GM23248 (cell line): ENCODE measurements at places on chromosomes 11 and 22.

DNA sequence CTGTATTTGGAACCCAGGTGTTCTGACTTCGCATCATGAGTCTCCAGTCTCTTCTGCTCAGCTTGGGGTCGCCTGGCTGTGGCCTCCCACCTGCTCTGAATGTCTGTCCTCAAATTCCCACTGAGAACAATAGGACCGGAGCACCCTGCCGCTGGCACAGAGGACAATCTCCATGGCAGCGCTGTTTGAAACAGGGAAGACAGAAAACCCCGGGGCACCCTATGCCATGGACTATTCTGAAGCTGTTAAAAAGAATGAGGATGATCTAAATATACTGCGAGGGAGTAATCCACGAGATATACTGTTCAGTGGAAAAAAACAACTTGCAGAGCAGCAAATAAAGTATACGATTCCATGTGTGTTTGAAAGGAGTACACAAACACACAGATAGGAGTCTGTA is 415.6 kb upstream of the NARS2 start:
- H3K4me3 ChIP-seq = no peak overlapping the region
- H3K27me3 ChIP-seq = peaks cover 11% of the 10 kb centered on the region; the same call in 1 of the 2 replicates
- no peaks in the 10 kb centered on the region for H3K36me3 ChIP-seq
- no peak overlapping the region for H3K27ac ChIP-seq

- H3K27ac ChIP-seq = no peak overlapping the region
- H3K4me3 ChIP-seq = no peak overlapping the region
- H3K36me3 ChIP-seq = no peaks in the 10 kb centered on the region
- no peak for DNase-seq
- H3K27me3 ChIP-seq = peaks cover 15% of the 10 kb centered on the region
- H3K4me1 ChIP-seq = no peaks in the 10 kb centered on the region
Measured at GRCh38 chr11:36738292-36738861, 140.3 kb upstream of the RAG2 start.

DNA sequence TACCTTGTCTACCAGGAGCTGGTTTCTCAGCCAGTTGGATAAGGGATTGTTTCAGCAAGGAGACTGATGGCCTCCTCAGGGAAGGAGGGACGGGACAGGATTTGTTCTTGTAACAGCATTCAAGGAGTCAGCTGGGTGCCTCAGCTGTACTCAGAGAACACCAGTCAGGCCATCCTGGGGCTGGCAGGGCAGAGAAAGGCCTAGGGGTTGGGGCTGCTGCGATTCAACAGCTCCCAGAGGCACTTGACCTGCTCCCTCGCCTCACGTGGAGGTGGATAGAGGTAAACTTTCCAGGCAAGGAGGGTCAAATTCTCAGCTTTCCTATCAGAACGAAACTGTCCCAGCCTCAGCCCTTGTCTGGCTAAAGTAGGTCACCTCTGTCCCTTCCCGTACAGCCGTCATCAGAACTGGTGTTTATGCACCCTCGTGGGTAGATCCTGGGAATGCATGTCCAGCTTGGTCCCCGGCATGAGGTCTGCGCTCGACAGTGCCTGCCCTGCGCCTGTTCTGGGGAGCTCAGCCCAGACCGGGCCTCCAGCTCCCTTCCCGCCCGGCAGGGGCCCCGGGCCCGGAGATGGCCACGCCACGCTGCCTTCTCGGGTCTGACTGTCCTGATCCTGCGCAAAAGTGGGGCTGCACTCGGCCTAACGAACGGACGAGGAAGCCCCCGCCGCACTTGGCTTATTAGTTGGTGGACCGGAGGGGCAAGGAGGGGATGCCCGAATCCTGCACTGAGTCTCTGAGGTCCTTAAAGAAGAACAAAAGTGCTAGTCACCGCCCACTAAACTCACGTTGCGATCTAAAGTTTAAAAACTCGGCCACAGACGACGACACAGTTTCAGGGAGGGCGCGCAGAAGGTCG is 762 bp upstream of the CCDC134 start:
- DNase-seq = peak; percentile 57
- H3K27me3 ChIP-seq = no peaks in the 10 kb centered on the region
- peak overlapping the region; percentile 87 for H3K4me3 ChIP-seq
- no peaks in the 10 kb centered on the region for H3K36me3 ChIP-seq

GRCh38 chr11:96278039-96278897 is 64.7 kb downstream of the MAML2 start:
- no peaks in the 10 kb centered on the region for H3K36me3 ChIP-seq
- H3K4me3 ChIP-seq = no peak overlapping the region
- H3K27me3 ChIP-seq = no peaks in the 10 kb centered on the region
- peak overlapping the region; percentile 75 for H3K27ac ChIP-seq
- peaks cover 44% of the 10 kb centered on the region for H3K4me1 ChIP-seq

DNA sequence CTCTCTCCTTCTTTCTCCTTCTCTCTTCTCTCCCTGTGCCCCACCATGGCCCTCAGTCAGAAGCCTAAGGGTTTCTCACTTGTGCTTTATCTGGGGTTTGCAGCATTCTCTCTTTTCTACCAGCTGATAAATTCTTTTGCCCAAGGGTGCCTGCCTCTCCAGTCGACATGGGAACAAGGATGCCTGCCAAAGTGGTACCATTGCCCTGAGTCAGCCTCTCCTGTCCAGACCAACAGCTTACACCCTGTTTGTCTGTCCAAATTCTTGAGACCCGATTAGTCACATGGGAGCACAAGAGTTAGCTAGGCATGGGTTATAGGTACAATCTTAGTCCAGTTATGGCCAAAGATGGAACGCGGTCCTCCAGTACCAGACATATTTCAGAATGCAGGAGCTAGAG is 242.7 kb downstream of the LARGE1 start:
- H3K4me3 ChIP-seq = no peak overlapping the region
- no peak overlapping the region for H3K27ac ChIP-seq
- no peaks in the 10 kb centered on the region for H3K36me3 ChIP-seq
- no peaks in the 10 kb centered on the region for H3K27me3 ChIP-seq
- peak; percentile 9 for DNase-seq

DNA sequence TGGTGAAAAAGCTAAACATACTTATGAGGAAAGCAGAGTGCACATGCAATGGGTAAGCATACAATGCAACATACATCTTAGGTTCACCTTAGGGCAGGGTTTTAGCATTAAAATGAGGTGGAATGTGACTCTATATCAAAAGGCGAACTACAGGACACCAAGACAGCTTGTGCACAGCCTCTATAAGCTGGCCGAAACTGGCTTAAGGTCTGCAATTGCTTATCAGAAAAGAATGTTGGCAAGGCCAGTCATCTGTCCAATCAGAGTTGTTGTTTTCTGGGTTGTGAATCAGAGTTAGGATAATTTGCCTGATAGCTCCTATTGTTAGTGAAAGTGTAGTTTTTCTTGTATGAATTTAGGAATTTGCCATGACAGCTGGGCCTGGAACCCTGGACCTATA is 76.5 kb downstream of the LRRC4C start:
- no peaks in the 10 kb centered on the region for H3K4me1 ChIP-seq
- no peak for DNase-seq
- H3K27ac ChIP-seq = no peak overlapping the region
- no peak overlapping the region for H3K4me3 ChIP-seq

GRCh38 chr11:7846003-7846402 is 49.3 kb upstream of the OR5P2 start:
- no peaks in the 10 kb centered on the region for H3K4me1 ChIP-seq
- no peaks in the 10 kb centered on the region for H3K36me3 ChIP-seq
- H3K27me3 ChIP-seq = peaks cover 10% of the 10 kb centered on the region; the same call in 1 of the 2 replicates
- no peak overlapping the region for H3K27ac ChIP-seq

- peaks cover 11% of the 10 kb centered on the region for H3K4me1 ChIP-seq
- peak within 1 kb of the TSS; percentile 60 for H3K4me3 ChIP-seq
- H3K36me3 ChIP-seq = no peaks in the 10 kb centered on the region
- peaks cover 89% of the 10 kb centered on the region for H3K27me3 ChIP-seq
- no peak within 1 kb of the TSS for H3K27ac ChIP-seq
- DNase-seq = peak; percentile 61
Measured at GRCh38 chr11:31810779-31811647, at the start of gene PAX6. PAX6 (minus strand) TSS chr11:31811322; CDS start chr11:31806411, 4,911 bp downstream.

- DNase-seq = no peak
- no peak overlapping the region for H3K4me3 ChIP-seq
- no peaks in the 10 kb centered on the region for H3K27me3 ChIP-seq
Measured at GRCh38 chr11:103789952-103790351, 246.5 kb upstream of the DDI1 start.

- no peak for DNase-seq
- peaks cover 44% of the 10 kb centered on the region; the same call in 1 of the 2 replicates for H3K36me3 ChIP-seq
- no peaks in the 10 kb centered on the region for H3K27me3 ChIP-seq
- H3K27ac ChIP-seq = no peak overlapping the region
Measured at GRCh38 chr11:122030286-122030685, 85.7 kb downstream of the BLID start.

- H3K4me1 ChIP-seq = peaks cover 9% of the 10 kb centered on the region
- H3K27me3 ChIP-seq = no peaks in the 10 kb centered on the region
- no peak overlapping the region for H3K4me3 ChIP-seq
- no peak overlapping the region for H3K27ac ChIP-seq
Measured at GRCh38 chr11:120121914-120122473, 15.9 kb downstream of the TRIM29 start.

DNA sequence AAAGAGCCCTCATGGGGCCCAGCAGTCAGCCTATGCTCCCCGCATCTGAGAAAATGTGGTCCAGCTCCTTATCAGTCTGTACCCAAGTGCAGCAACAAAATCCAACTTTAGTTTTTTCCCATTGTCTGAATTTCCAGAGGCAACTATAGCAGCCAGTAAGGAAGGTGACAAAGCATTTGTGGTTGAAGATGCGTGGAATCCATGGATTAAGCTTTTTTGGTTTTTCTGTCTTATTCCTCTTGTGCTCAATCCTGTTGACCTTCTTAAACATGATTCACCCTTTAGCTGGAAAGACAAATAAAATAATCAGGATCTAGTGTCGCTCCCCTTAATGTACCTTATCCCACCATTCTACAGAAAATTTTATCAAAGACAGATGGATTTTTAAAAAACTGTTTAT is 14.3 kb downstream of the GDPD4 start:
- H3K4me3 ChIP-seq = 0 out of 2 replicates have a peak overlapping the region, but pooled peaks have one; percentile 0
- H3K27me3 ChIP-seq = no peaks in the 10 kb centered on the region; the same call in 1 of the 2 replicates
- H3K27ac ChIP-seq = peak overlapping the region; percentile 24
- peak; percentile 30 for DNase-seq
- peaks cover 11% of the 10 kb centered on the region for H3K4me1 ChIP-seq

DNA sequence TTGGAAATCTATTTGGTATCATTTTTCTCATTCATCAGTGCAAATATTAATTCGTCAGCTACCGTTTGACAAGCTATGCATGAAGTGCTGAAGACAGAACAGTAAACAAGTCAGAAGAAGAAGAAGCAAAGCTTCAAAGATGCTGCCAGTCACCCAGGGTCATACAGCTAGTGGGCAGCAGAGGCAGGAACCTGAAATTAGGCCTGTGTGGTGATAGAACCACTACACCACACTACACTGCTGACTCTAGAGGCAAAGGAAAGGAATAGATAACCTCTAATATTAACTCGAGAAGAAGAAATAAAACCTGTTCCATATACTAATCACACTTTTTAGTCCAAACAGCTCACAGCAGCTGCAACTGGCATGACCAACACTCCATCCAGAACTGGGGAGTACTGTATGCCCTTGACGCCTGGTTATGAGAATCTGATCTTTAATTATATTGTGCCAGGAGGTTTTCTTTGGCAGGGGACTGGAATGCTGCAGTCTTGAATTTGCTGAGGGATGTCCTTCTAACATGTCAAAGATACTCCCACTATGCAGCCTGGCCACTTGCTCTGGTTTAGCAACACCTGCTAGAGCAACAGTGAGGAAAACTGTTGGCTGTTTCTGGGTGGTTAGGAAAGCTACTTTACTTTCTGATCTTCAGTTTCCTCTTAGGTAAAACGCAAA is 73.0 kb downstream of the PAK1 start:
- H3K36me3 ChIP-seq = no peaks in the 10 kb centered on the region
- no peaks in the 10 kb centered on the region for H3K4me1 ChIP-seq
- DNase-seq = no peak
- no peaks in the 10 kb centered on the region for H3K27me3 ChIP-seq
- H3K27ac ChIP-seq = no peak overlapping the region

- H3K27ac ChIP-seq = peak overlapping the region; percentile 91
- H3K4me3 ChIP-seq = peak overlapping the region; percentile 87
- peaks cover 14% of the 10 kb centered on the region for H3K4me1 ChIP-seq
- H3K36me3 ChIP-seq = peaks cover 7% of the 10 kb centered on the region
Measured at GRCh38 chr11:62645671-62645945, 805 bp downstream of the GANAB start.

- H3K27me3 ChIP-seq = no peaks in the 10 kb centered on the region
- no peaks in the 10 kb centered on the region for H3K4me1 ChIP-seq
- no peak overlapping the region for H3K27ac ChIP-seq
- peak; percentile 37 for DNase-seq
- no peak overlapping the region for H3K4me3 ChIP-seq
Measured at GRCh38 chr11:119699227-119699626, 29.8 kb downstream of the NECTIN1 start.

DNA sequence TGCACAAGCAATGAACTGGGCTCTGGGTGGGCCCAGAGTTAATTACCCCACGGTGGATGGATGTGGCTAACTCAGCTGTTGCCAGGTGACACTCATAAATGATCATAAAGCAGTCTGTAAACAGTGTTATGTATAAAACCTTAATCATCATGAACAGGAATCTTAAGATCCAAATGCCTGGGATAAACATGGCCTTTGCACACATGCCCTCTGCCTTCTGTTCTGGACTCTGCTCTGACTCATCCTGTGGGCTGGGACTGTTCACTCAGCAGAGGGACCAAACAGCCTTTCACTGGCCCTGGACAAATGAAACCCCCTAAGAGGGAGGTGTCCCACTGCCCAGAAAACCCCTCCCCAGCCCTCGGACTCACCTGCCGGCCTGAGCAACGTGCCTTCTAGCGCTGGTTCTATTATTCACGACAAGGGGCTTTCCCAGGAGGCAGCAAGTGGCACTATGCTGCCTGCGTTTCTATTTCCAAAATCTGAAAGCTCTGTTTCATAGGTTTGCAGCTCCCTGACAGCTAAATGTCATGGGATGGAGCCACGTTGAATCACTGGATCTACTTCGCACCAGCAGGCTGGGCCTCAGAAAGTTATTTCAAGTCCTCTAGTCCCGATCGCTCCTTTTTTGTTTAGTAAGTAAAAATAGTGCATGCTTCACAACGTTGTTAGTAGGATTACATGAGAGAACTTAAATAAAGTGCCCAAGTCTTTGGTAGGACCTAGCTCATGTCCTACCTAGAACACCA is 53.0 kb downstream of the LARGE1 start:
- H3K27ac ChIP-seq = peak overlapping the region; percentile 49
- H3K4me1 ChIP-seq = peaks cover 9% of the 10 kb centered on the region; the same call in 1 of the 2 replicates
- no peaks in the 10 kb centered on the region for H3K36me3 ChIP-seq
- no peaks in the 10 kb centered on the region for H3K27me3 ChIP-seq
- peak; percentile 72 for DNase-seq
